ENCODE measurements at places on chromosomes 6 and 20.

DNA sequence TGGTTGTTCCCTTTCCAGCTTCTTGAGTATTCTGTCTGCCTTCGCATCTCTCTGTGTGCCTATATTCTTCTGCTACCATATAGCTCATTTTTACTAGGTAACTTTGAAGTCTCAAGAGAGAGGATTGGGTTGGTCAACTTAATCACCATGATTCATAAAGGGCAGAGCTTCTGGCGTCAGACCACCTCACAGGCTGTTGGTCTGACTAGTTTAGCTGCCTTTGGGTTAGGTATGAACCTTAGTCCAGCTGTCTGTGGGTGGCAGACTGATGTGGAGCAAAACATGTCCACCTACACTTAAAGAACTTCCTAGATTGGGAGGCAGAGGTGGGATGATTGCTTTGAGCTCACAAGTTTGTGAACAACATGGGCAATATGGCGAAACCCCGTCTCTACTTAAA is 192.2 kb upstream of the SGK1 start:
- no peak for DNase-seq

GRCh38 chr6:40962241-40962640 is 76.8 kb downstream of the UNC5CL start:
- no peak for DNase-seq

DNA sequence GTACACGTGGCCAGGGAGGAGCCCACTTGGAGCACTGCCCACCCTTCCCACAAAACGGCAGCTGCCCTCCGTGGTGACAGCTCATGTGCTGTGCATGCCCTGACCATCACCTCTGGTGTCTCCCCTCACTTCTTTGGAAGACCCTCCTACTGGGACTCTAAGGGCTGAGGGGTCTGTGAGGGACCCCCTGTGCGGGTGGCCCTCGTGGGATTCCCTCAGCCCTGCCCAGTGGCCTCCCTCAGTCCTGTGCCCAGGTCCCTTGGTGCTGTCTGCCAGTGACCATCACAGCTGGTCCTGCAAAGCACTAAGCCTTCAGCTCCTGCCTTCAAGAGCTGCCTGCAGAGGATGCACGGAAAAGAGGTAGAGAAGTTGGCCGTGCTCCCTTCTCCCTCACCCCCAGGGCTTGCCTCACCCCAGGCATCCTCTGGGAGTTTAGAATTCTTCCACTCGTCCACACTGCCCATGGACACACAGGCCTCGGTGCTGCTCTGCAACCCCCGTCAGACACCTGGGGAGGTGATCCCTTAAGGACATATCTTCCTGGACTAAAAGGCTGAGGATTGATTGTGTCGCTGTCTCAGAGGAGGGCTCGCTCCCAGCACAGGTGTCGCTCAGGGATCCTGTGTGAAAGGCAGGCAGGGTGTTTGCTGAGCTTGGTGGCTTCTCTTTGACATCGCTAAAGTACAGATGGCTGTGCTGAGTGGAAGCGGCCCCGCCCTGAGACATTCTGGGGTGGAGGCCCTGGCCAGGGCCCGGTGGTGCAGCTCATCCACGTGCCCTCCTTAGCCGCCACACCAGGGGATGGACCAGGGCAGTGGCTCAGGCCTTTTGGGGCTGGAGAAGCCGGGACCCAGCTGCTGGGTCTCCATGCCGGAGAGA is 119.5 kb upstream of the FRMD1 start:
- DNase-seq: no peak

DNA sequence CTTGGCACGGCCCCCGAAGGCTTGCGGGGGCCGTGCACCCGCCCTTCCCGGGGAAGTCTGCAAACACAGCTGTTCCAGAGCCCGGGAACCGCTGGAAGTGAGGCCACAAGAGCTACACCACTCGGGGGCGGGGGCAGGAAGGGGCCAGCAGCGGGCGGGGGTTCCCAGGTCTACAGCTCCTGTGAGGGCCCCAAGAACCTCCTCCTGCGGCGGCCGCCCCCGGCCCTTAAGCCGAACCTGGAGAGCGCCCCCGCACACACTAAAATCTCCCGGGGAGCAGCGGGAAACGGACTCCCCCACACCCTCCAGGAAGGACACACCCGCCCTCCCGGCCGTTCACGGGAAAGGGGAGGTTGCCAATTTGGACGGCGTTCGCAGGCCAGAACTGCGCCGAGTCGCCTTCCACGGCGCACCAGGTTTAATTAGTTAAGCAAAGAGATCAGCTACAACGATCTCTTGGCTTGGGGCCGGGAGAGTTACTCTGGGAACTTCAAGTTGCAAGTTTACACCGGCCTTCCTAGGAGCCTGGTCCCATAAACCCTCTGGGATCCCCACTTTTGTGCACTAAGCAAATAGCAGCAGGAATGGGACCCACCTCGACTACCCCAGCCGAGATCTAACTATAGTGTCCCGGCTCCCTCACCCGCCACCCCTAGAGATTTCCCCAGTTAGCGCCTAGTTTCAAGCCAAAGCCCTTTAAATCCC is 1.7 kb downstream of the JAG1 start:
- no peak for DNase-seq

DNA sequence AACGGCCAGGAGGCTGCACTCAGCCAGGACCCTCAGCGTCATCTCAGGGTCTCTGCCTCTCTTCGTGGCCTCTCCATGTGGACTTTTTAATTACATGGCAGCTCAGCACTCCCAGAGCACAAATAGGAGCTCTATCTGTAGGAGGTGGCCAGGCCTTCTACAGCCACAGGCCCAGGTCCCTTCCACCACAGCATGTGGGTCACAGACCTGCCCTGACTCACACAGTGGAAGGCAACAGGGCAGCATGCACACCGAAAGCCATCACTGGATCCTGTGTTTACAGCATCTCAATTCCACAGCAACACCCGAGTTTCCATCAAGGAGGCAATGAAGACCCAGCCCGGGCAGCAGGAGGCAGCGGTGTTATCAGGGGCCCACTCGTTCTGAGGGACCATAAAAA is 65.8 kb upstream of the CD93 start:
- no peak for DNase-seq

DNA sequence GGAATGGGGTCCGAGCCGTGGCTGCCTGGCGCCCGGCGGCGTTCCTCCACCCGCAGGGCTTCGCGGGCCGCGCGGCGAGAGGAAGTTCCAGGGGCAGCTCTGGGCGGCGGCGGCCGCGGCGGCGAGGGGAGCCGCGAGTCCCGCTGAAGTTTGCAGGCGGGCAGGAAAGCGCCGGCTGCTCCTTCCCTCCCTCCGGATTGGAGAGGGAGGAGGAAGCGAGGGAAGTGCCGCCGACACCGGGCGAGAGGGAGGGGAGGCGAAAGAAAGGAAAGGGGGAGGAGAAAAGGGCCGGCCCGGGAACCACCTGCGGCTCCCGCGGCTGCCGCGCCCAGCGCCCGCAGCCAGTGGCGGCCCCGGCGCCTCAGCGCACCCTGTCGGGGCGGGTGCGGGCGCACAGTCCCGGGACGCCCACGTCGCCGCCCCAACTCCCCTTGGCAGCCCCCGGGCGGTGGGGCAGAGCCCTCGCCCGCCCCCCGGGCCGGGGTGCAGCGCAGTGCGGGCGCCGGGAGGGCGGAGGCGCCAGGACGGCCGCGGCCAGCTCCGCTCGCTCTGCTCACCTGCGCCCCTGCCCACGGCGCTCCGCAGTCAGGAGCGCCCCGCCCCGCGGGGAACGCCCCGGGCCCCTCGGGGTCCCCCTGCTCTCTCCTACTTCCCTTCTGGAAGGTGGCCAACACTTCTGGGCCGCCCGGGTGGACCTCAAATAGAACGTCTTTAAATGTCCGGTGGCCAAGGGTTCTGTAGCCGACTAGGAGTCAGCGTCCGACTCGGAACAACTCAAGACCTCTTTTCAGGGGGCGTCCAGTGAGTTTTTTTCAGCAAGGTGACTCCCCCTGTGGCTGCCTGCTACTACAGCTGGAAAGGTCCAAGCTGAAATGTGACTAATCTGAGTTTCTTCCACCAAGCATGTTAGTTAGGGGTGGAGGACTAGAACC is 80.3 kb upstream of the CCDC28A start:
- DNase-seq: peak; percentile 6

DNA sequence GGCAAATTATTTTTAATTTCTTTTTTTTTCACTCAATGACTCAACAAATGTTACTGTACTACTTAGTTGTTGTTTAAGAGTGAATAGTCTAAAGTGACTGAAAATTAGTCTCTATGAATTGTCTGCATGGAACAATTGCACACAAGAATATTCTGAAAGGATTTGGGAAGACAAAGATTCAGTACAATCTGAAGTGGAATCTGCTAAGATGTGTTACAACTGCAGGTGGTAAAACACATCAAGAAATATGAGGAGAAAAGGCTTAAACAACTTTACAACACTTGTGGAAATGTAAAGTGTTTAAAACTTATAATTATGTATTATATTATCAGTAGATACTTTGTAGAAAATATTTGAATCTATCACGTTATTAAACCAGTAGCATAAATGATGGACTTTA is 193.4 kb downstream of the WDR27 start:
- DNase-seq: no peak

DNA sequence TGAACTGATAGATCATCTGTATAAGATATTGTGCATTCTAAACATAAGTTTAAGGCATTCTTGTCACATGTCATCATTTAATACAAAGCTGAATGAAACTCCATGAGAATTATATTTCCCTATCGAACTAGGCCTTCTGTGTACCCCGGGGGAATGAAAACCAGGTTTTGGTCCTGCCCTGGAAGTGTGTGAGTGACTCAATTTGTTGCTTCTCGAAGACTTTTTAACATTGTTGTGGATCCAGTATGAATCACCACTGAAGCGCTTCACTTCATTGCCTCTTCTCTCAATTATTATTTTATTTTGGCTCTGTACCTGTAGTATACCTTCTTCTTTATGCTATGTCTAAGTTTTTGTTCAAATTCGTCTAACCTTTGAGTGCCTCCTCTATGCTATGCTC is 150.8 kb downstream of the GRIK2 start:
- DNase-seq: no peak

DNA sequence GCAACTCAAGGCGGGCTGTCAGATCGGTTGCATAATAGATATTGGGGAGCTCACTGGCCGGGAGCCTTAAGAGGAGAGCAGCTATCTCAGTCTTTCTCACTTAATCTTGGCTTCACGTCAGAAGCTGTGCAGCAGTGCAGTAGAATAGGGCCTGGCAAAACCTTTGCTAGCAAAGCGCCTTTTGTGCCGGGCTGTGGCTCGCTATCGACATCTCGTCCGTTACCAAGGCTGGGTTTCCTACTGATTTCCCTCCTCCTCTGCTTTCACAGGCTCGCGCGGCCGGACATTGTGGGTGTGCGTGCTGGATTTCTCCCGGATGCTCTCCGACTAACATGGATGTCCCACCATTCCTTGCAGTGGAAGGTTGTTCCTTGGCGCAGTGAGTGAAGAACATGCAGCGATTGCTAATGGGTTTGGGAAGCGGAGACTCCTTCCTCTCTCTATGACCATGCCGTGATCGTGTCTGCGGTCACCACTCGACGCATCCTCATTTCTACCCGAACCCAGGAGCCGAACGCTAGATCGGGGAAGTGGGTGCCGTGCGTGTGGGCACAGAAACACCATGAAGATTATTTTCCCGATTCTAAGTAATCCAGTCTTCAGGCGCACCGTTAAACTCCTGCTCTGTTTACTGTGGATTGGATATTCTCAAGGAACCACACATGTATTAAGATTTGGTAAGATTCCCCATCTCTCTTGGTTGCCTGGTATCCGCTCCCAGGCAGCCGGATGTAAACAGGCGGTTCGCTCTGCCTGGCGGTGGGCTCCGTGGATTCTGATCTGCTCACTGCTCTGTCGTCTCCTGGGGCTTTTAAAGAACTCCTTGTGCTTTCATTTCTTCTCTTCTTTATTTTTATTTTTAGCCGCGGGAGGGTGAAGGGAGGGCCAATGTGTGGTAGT is 5.5 kb downstream of the GRIK2 start:
- DNase-seq: no peak

DNA sequence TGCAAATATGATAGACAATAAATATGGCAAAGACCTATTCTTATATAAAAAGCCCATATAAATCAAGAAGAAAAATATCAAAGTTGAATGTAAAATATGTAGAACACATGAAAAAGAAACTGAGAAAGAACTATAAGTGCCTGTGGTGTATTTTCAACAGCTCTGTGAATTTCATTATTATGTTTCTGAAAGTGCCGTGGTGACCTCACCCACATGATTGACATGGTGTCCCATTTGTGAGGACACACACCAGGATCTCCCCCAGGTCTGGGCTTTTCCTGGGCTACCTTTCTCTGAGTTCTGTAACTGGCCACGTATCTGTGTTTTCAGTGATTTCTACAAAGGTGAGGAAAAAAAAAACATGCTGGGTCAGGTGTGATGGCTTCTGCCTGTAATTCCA is 86.7 kb downstream of the BMP6 start:
- no peak for DNase-seq

DNA sequence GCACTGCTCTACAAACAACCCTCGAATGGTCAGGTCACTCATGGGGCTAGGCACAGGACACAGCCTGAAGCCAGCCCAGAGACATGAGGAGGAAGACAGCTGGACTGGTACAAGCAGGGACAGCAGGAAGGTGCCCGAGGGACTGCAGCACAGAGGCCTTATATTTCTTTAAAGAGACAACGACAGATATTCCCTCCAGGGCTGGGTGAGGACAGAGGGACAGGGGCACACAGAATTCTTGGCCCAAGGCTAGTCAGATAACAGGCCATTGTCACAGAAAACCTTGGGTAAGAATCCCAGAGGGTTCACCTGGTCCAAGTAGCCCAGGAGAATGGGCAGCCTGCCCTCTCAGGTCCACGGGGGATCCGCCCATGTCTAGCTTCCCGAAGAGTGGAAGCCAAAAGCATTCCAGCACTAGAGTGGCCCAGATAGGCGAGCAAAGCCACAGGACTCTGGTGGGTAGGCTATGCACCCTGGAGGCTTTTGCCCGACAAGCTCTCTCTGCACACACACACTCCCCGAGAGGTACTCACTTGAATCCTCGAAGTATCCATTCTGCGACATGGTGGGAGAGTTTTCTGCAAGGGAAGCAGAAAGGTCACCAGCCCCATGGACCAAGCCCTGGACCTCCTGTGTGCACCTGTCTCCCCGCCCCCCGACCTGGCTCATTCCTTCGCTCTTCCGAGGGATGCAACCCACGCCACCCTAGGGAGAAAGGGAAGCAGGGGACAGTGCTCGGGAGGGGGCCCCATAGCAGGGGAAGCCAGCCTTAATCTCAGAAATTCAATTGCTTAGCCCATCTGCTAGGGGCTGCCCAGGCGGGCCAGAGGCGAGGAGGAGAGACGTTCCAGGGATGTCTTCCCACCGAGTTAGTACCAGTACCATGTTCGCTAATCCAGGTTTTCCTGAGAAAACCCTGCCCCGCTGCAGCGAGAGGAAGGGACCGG is 1.7 kb downstream of the SLC4A11 start:
- no peak for DNase-seq

DNA sequence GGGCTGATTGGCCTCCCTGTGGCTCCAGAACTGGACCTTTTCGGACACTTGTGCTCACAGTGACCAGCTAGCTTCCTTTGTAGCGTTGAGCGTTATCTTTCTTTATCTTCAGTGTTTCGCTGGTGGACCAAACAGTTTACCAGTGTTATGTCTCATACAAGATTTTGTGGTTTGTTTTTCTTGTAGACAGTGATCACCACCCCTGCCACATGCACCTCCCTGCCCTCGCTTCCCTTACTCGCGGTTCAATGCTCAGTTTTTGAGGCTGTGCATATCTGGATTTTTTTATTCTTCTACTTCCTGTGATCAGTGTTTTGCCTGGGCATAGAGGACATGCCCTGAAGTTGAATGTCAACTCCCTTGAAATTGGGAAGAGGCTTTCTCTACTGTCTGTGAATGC is 16.4 kb downstream of the MYT1 start:
- no peak for DNase-seq

GRCh38 chr6:102986086-102986485 is 1592.6 kb downstream of the GRIK2 start:
- no peak for DNase-seq
